Activated CD8-positive, alpha-beta T cell treated with anti-CD3 and anti-CD28 coated beads for 36 hours (primary cell): ENCODE measurements at places on chromosomes 2 and 18. TPM values are rescaled to one million over a fixed set of nuclear protein-coding genes. Genes with fewer than 3 reads are reported as not detected.

DNA sequence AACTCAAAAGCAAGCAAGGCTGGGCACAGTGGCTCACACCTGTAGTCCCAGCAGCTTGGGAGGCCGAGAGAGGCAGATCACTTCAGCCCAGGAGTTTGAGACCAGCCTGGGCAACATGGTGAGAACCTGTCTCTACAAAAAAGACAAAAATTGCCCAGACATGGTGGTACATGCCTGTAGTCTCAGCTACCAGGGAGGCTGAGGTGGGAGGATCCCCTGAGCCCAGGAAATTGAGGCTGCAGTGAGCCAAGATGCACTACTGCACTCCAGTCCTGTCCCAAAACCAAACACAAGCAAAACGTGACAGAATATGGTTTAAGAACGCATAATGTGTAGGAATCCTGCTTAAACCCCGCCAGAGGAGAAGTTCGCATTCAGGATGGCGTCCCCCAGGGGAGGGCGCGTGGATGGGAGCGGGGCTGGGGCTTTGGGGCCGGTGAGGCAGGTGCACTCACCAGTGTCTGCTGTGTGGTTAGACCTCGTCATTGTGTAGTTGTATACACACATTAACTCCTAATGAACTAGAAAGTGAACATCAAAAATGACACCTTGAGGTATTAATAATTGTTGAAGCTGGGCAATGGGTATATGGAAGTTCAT, 5.4 kb downstream of the COLEC11 start:
- no peak for DNase-seq
- H3K4me3 ChIP-seq: no peak overlapping the region
- H3K4me1 ChIP-seq: peaks cover 15% of the 10 kb centered on the region
- no peaks in the 10 kb centered on the region for H3K27me3 ChIP-seq
- no peaks in the 10 kb centered on the region for H3K36me3 ChIP-seq
- H3K27ac ChIP-seq: no peak overlapping the region

GRCh38 chr18:62621546-62621945, 93.8 kb upstream of the PHLPP1 start:
- peaks cover 8% of the 10 kb centered on the region for H3K27me3 ChIP-seq
- H3K36me3 ChIP-seq: no peaks in the 10 kb centered on the region
- DNase-seq: no peak
- no peak overlapping the region for H3K27ac ChIP-seq
- H3K4me3 ChIP-seq: no peak overlapping the region

DNA sequence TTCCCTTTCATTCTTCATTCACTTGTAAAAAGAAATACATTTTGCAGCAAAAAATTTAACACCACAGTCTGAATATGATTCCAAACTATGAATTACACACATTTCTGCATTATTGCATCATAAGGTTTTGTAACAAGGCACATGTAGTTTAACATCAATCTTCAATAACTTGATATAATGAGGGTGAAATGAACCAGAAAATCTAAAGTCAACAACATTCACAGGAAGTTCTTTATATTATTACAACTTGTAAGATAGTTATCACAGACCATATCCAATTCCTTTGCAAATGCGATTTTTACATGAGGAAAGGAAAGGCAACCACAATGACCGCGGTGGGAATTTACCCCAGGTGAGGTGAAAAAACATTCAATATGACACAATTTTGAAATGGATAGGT, 213.3 kb downstream of the NAPG start:
- no peaks in the 10 kb centered on the region for H3K36me3 ChIP-seq
- DNase-seq: no peak
- no peaks in the 10 kb centered on the region for H3K27me3 ChIP-seq
- H3K4me3 ChIP-seq: no peak overlapping the region
- H3K27ac ChIP-seq: no peak overlapping the region
- peaks cover 2% of the 10 kb centered on the region for H3K4me1 ChIP-seq

GRCh38 chr2:138838851-138839620, 58.8 kb upstream of the NXPH2 start:
- no peak for DNase-seq
- H3K4me3 ChIP-seq: no peak overlapping the region
- peaks cover 9% of the 10 kb centered on the region for H3K27me3 ChIP-seq
- H3K4me1 ChIP-seq: no peaks in the 10 kb centered on the region
- no peaks in the 10 kb centered on the region for H3K36me3 ChIP-seq

DNA sequence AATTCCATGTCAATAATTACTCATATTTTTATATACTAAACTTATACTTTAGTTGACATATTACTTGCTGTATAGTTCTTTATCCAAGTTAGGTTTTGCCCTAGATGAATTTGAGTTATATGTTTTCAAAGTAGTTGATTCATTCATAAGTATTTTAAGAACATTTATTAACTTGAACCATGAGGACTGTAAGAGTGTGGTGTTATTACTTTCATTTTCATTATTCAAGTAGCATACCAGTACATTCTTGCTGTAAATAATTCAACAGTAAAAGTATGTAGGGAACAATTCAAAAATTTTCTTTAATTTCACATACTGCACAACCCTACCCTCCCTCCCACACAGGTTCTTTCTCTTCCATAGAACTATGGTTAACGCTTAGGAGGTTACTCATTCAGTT, 75.4 kb downstream of the ANKRD12 start:
- H3K4me3 ChIP-seq: no peak overlapping the region
- H3K36me3 ChIP-seq: peaks cover 27% of the 10 kb centered on the region
- H3K4me1 ChIP-seq: peaks cover 16% of the 10 kb centered on the region
- DNase-seq: no peak
- H3K27me3 ChIP-seq: no peaks in the 10 kb centered on the region

DNA sequence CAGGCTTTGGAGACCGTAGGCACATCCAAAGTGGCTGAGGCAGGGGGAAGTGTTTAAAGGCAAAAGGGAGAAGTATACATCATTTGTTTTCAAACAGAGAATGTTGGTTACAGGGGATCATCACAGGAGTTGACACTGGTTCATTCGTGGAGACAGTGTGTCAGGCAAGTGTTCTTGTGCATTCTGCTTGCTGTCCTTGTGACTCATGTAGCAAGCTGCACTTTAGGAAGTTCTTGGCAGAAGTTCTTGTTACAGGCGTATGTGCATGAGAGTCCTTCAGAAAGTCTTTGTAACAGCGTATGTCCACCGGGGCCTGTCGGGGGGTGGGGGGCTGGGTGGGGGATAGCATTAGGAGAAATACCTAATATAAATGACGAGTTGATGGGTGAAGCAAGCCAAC, 36.5 kb upstream of the B4GALT6 start:
- H3K4me1 ChIP-seq: peaks cover 6% of the 10 kb centered on the region
- H3K36me3 ChIP-seq: no peaks in the 10 kb centered on the region
- H3K27ac ChIP-seq: no peak overlapping the region
- no peak for DNase-seq
- no peak overlapping the region for H3K4me3 ChIP-seq
- peaks cover 27% of the 10 kb centered on the region for H3K27me3 ChIP-seq

METTL4 gene
- 20.5 TPM for total RNA-seq

SLC9A4 gene
- 0.07 TPM for total RNA-seq

CTNNA2 gene
- not detected for total RNA-seq

TFCP2L1 gene
- total RNA-seq: not detected

MYOM1 gene
- 1.3 TPM for total RNA-seq

ITGB6 gene
- total RNA-seq: not detected

IL1R2 gene
- 1.1 TPM for total RNA-seq
